Activated T-cell treated with anti-CD3 and anti-CD28 coated beads, Interleukin-2, amount 50 U/mL, for 1 hour (primary cell): ENCODE measurements at places on chromosomes 16 and 17.

DNA sequence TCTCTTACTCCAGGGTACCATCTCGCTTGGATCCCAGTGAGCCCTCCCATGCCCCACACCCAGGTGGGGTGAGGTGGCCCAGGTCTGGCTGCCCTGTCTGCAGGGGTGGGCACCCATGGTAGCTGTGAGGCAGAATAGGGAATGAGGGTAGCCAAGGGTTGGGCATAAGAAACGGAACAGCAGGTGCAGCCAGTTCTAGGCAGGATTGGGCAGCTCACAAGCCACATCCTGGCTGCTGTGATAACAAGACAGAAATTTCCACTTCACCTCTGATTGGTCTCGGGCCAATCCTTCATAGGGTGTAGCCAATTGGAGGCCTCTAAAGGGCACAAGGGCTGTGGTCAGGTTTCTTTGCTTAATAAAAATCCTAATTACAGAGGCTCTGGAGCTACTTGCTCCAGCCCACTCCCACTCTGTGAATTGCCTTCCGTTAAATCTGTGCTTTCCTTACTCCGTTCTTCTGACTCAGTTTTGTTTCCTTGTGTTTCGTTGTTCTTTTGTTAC, 1.5 kb upstream of the ARHGDIG start:
- no peak for DNase-seq

DNA sequence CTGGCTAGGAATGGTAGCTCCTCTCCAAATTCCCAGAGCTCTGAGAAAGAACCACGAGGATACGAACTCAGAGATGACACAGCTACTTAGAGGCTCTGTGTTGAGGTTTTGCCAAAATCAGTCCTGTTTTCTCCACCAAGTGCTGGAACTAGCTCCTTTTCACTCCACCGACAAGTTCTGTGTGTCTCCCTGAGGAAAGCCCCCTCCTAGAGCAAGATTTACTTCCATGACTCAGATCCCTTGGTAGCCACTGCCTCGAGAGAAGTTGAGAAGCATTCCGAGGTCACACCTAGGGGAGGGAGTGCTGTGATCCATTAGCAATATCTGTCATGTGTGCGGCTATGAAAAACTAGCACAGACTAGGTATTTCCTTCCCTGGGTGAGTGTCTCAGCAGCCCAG, 30.6 kb downstream of the IL21R start:
- no peak for DNase-seq

DNA sequence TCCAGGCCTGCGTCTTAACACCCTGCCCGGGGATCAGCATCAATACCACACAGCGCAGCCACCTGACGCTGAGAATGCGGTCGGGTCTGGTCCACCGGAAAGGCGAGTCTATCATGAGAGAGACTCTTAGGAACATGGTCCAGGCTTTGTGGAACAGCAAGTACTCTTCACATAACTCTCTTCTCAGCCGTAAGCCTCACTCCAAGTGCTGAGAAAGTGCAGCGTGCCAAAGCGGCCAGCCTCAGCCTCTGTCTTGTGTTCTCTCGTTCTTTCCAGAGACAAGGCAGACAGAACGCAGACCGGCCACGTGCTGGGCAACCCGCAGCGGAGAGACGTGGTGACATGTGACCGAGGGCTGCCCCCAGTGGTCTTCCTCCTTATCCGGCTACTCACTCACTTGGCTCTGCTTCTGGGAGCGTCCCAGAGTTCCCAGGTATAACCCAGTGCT, 34.4 kb upstream of the ENDOV start:
- DNase-seq = no peak

GRCh38 chr17:28478712-28479615, 5.5 kb downstream of the SLC13A2 start:
- no peak for DNase-seq

DNA sequence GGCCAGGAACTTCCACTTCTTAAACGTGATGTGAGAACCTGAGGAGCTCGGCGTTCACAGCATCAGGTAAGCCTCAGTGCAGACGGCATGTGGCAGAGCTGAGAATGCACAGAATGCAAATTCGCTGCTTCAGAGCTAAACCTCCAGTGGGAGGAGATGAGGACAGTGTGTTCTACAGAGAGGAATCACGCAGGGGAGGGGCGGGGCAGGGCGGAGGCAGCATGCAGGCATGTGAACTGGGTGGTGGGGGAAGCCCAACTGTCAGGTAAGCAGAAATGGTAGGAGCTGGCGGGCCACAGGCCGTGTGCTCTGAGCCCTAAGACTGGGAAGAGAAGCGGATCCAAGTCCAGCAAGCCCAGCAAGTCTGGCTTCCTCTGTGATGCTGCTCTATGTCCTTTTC, 94.7 kb downstream of the ZNF778 start:
- DNase-seq = no peak

GRCh38 chr16:83699817-83700216, 108.0 kb upstream of the HSBP1 start:
- DNase-seq = no peak

- DNase-seq = no peak
Measured at GRCh38 chr16:51834133-51834532, 683.1 kb upstream of the SALL1 start.

- peak; percentile 18 for DNase-seq
Measured at GRCh38 chr17:64008830-64009229, 10.7 kb downstream of the PRR29 start.

GRCh38 chr16:56438038-56438437, 12.7 kb upstream of the AMFR start:
- no peak for DNase-seq

DNA sequence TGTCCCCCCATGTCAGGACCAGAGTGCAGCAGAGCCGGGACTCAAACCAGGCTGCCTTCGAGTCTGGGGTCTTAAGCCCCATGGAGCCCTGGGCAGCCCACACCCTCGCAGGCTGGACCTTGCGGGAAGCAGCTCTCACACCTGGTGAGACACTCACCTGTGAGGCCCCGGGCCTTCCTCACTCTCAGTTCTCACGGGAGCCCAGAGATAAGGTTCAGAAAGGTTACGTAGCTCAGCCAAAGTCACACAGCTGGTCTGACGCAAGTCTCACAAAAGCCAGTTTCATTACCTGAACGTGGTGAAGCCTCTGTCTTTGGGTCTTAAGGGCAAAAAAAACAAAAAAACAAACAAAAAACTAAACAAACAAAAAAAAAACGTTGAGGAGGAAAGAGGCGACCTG, 32.8 kb upstream of the SSTR5 start:
- DNase-seq = no peak

GRCh38 chr16:88790312-88791211, 5.5 kb upstream of the PIEZO1 start:
- peak; percentile 60 for DNase-seq

DNA sequence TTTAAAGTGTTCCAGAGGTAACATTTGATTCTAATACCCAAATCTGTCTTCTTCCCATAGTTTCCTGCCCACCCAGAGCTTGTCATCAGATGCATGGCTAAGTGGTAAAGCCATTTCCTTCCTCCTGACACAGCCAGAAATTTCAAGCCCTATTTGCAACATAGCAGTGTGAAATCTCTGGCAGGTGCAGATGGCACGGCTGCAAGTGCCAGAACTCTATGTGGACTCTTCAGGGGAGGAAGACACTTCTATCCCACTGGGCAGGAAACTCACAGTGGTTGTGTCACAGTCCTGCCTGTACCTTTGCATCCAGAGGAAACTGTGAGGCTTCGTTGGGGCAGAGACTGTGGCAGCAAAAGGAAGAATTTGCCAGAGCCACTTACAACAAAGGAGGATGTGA, 13.2 kb downstream of the DYNLRB2 start:
- DNase-seq = no peak

DNA sequence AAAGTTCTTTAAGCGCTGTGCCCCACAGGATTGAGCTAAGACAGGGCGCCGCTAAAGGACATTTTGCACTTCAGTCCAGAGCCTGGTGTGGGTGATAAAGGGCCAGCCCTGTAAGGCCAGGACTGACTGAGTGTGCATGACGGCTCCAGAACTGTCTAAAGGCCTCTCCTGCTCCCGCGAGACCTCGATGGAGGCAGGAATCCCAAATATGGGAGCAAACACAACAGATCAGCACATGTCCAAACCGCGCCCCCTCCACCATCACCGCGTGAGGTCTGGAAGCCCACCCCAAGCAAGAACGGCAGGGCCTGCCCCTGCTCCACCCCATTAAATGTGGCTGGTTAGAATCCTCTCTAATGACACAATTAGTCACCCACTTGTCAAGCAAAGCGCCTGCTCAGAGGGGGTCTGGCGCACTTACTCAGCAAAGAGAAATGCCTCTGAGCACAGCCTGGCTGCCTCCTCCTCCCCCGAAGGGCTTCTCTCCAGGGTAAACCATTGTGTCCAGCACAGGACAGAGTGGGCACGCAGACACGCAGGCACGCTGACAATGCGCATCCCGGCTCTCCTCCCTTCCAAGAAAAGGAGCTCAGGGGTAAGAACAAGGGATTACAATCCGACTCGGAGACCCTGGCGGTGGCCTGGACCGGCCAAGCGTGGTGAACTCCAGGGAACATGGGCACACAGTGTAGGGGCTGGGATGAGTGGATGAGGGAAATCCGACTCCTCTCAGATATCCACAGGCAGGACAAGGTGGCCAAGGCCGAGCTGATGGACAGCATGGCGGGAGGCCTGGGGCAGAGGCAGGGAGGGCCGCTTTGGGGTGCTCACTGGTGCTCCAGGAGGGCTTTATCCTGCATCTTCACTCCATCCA, 1.5 kb downstream of the MXRA7 start:
- no peak for DNase-seq

DNA sequence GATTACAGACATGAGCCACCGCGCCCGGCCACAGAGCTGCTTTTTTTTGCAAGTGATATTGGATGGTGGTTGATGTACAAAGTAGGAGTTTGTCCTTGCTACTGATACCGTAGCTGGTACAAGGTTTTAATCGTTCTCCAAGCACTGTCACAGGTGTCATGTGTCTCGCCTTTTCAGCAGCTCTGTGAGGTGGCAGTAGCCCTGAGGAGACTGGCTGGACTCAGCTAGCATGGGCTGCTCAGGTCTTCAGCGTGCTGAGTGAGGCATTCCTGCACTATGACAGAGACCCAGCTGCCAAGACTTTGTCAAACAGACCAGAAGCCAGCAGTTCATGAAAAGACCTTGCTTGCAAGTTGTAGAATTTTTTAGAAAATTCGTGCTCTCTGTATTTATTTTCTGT, 7.2 kb downstream of the WWOX start:
- DNase-seq = no peak

- no peak for DNase-seq
Measured at GRCh38 chr17:37025238-37025637, 76.5 kb downstream of the AATF start.

DNA sequence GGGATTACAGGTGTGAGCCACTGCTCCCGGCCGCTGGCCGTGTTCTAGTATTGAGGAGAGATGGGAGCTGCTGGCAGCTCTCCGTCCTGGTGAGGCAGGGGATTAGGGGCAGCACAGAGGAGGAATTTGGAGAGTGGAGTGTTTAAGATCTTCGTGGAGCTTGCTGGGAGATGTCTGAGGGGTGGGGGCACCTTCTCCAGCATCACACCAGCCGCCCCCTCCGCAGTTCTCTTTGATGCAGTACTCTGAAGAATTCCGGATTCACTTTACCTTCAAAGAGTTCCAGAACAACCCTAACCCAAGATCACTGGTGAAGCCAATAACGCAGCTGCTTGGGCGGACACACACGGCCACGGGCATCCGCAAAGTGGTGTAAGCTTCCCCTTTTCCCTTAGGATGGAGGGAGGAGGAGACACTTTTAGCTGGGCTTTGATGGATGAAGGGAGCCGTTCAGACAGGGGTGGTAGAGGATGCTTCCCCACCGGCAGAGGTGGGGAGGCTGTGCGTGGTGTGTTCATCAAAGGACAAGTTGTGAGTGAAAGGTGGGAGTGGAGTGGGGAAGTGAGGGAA, 11.9 kb downstream of the ITGAM start:
- DNase-seq = no peak

DNA sequence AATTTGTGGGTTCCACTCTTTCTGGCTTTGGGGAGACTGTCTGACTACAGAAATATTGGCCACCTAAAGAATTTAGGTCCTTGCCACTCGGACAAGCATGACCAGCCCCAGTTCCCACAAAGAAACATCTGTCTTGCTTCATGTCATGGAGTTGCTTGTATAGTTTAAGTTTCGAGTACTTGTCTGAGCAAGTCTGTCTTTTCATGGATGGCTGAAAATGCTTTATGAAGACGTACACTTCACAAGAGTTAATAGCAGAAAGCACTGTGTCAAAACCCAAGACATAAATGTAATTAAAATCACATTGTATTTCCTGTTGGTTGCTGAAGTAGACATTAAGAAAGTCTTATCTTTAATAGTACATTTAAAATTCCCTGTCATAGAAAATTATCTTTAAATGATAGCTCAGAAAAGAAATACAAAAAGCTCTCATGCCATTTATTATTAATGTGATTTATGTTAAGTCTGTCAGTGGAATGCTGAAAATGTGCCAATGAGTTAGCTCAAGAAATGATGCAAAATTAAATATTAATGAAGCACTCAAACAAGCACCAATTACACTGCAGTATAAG, 29.8 kb upstream of the XYLT2 start:
- DNase-seq = no peak

DNA sequence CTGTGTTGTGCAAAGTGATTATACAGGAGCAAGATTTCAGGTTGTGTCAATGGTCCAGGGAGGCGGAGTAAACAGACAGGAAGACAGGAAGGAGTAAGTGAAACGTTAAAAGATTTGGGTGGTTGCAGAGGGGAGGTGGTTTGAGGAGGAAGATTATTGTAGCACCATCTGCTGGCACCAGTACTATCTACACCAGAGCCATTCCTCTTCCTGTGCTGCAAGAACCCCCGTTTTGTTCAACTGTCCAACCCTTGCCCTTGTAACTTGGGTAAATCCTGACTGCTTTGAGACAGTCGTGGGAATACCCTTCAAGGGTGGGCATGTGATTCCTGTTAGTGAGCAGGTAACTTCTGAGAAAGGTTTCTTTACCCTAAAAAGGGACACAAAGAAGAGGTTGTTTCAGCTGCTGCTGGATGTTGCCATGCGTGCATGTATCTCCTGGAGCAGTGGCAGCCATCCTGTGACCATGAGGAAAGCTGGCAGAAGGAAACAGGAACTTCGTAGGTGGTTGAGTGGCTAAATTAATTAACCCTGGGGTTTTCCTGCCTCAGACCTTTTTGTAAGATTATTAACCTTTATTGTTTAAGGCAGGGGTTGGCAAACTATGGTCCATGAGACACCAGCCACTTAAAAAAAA, 124.1 kb downstream of the PRKCA start:
- DNase-seq = peak; percentile 30

DNA sequence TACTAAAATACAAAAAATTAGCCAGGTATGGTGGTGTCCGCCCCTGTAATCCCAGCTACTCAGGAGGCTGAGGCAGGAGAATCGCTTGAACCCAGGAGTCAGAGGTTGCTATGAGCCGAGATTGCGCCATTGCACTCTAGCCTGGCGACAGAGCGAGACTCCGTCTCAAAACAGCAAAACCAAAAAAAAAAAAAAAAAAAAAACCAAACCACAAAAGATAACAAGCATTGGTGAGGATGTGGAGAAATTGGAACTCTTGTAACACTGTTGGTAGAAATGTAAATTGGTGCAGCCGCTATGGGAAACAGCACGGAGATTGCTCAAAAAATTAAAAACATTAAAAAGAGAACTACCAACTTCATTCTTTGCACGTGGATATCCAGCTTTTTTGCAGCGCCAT, 119.4 kb downstream of the OR1D5 start:
- DNase-seq = no peak

GRCh38 chr17:82450357-82451106, at the start of gene CYBC1:
Gene CYBC1, minus strand, starts transcription at chr17:82450752. Its CDS starts 1,498 bp downstream, at chr17:82449254.
- DNase-seq = peak; percentile 96

- no peak for DNase-seq
Measured at GRCh38 chr17:1188812-1189504, 9.2 kb upstream of the ABR start.
